Stimulated activated CD8-positive, alpha-beta memory T cell treated with anti-CD3 and anti-CD28 coated beads, Interleukin-7, amount 100 ng/mL, for 1 hour (primary cell): ENCODE measurements at places on chromosomes 12 and 14.

DNA sequence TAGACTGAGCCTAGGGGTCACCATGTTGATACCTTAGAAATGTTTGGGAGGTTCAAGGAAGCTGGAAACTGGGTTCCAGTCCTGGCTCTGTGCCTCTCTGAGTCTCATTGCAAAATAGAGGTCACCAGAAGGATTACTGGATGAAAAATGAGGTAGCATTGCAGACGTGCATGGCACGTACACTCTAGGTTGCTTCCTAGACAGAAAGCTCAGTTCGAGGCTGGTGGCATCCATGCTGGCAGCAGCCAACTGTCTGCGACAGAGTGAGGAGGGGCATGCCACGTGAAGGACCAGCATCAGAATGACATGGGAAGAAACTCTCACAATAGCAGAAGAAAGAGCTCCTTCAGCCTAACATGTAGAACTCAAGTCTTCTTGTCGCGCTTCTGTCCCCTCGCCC, 4.6 kb upstream of the CYP46A1 start:
- no peak for DNase-seq

- no peak for DNase-seq
Measured at GRCh38 chr12:24906141-24906540, 42.8 kb downstream of the BCAT1 start.

GRCh38 chr12:63313139-63313538, 162.1 kb upstream of the AVPR1A start:
- no peak for DNase-seq

DNA sequence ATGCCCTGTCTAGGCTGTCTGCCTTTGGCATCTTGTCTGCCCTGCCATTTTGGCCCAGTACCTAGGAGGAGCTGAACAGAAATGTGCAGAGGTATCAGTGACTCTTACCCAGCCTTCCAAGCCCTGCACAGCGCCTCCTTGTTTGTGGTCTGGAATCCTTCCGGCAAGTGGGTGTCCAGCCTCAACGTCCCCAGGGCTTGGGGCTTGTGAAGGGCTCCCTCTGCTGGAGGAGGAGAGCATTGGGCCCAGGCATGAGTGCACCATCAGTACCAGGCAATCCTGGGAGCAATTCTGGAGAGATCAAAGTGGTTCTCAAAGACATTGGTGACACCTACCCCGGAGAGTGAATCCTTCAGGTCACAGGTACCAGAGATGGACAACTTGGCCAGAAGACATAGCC, 2.4 kb upstream of the TCL1B start:
- DNase-seq, result no peak

- DNase-seq, result no peak
Measured at GRCh38 chr12:68007466-68007865, 18.2 kb downstream of the IFNG-AS1 start.

- no peak for DNase-seq
Measured at GRCh38 chr12:57738661-57739237, at the start of gene AGAP2. Gene AGAP2, minus strand, starts transcription at chr12:57738742. Its CDS starts 496 bp downstream, at chr12:57738246.

DNA sequence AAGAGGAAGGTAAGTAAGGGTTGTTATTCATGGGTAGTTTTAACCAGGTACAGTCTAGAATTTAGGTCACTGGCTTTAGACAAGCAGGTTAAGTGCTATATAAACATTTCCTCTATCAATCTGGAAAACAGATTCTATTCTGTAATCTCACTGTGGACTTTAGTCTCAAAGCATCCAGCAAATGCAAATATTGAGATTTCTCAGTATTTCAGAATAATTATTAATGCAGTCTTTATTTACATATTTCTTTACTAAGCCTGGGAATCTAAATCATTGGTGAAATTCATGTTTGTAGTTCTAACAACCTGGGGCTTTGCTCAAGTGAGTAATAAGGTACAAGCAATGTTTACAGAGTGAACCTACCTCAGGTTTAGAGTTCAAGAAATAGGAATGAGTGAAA, 61.9 kb downstream of the SLC41A2 start:
- no peak for DNase-seq

GRCh38 chr12:27577688-27578087, 53.7 kb downstream of the PPFIBP1 start:
- no peak for DNase-seq

DNA sequence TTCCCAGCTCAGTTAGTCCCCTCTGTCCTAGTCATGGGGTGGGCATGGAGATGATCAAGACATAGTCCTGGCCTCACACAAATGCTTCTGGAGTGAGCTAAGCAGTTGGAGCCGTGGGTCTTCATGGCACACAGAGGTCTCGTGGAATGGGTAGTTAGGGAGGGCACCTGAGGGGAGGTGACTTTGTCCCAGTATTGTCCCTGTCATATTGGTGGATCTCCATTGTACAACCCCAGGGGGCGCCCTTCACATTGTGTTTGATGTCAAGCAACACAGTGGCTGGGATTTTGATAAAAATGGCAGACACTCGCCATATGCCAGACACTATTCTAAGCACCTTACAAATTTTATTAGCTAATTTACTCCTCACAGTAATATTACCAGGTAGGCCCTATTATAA, 175.4 kb upstream of the LHX5 start:
- DNase-seq, result no peak

GRCh38 chr12:111428728-111429175, 23.0 kb downstream of the SH2B3 start:
- no peak for DNase-seq

GRCh38 chr12:26567126-26567525, 265.9 kb downstream of the ITPR2 start:
- no peak for DNase-seq

DNA sequence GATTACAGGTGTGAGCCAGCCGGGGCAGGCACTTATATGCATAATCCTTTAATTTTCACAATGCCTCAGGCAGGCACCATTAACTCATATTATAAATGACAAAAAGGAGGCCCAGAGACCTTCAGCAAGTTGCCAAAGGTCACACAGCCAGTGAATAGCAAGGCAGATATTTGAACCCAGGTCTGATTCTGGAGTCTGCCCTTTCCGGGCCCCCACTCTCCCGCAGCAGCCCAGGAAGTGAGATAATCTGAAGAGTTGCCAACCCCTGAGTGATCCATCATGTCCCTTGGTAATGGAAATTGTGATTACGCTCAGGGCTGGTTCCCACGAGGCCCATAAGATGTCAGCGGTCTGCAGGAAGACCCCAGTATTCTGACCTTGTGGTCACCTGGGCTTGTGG, 95.3 kb upstream of the MED13L start:
- DNase-seq, result no peak

- DNase-seq, result no peak
Measured at GRCh38 chr12:42716491-42716891, 126.9 kb upstream of the PRICKLE1 start.

- DNase-seq, result no peak
Measured at GRCh38 chr14:89182326-89182725, 234.7 kb downstream of the FOXN3 start.

- DNase-seq, result no peak
Measured at GRCh38 chr12:21583587-21583986, 21.1 kb downstream of the GYS2 start.
